ENCODE measurements at places on chromosomes 7 and 10.

DNA sequence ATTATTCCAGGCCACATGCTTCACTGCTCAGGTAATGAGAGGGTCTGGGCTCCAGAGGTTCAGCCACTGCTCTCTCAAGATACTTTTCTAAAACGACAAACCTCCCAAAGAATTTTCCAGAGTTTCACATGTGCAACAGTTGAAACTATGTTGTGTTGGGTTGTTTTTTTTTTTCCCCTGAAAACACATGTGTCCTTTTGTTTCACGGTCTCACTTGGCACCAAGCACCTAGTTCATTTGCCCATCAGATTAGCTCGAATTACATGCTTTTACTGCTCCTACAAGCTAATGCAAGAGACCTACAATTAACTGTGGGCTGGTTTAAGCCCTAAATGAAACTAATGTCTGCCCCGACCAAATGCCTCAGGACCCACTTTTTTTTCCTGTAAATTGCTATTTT, 313.3 kb downstream of the FGFR2 start:
- DNase-seq = no peak

DNA sequence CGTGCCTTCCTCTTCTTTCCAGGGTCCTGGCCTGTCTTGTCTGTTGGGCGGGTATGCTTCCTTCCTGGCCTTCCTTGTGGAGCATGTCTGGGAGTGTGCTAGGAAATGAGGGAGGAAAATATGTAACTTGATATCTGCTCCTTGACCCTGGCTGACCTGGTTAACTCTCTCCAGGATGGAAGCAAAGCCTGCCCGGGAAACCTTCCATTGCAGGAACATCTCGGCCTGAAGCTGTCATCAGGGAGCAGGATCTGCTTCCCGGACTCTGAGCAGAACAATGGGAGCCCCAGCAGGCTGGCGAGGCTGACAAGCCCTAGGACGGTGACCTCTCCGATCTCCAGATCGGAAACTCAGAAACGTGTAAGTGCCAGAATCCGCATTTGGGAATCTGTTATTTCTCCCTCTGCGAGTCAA, 340.3 kb downstream of the FRMD4A start:
- DNase-seq = no peak

- DNase-seq = no peak
Measured at GRCh38 chr7:35418716-35419390, 165.0 kb upstream of the TBX20 start.

DNA sequence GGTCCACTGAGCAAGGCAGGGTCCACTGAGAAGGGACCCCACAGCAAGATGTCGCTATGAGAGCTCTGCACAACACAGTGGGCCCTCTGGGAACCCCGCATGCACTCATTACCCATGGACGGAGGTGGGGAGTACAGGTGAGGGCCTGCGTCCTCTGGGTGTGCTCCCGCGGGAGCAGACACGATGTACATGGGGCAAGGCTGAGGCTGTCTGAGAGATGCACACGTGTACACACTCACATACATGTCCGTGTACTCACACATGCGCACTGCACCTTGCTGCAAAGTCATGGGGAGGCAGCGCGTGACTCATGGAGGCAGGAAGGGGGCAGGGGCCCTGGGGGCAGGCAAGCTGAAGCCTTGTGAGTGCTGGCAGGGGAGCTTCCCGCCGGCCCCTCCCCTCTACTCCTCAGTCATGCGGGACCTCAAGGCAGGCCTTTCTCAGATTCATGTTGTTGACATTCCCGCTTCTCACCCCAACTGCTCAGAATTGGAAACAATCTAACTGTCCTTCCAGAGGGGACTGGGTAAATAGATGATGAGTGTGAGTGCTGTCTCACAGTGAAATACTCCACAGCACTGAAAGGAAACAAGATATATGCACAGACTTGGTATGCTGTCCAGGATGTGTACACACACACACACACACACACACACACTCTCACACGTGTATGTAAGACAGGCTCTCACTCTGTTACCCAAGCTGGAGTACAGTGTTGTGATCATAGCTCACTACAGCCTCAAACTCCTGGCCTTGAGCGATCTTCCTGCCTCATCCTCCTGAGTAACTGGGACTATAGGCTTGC, 40.0 kb downstream of the GOLGA7B start:
- no peak for DNase-seq

DNA sequence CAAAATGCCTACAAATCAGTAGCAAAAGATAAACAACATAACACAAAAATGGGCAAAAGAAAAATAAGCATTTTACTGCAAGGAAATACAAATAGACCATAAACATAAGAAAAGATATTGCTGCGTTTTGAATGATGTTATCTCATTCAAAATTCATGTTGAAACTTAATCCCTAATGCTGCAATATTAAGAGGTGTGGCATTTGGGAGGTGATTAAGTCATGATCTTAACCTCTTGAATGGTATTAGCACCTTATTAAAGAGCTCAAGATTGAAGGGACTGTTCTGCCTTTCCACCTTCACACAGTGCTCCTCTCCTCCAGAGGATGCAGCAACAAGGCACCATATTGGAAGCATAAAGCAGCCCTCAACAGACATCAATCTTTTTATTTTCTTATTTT, 12.4 kb upstream of the TNKS2 start:
- DNase-seq = no peak

- DNase-seq = no peak
Measured at GRCh38 chr10:4511509-4511908, 314.5 kb upstream of the AKR1E2 start.
